Stimulated activated CD4-positive, alpha-beta T cell treated with anti-CD3 and anti-CD28 coated beads, Interleukin-15, amount 100 ng/mL, for 1 hour (primary cell): ENCODE measurements at places on chromosomes 2 and 18.

GRCh38 chr2:235024191-235024860, 72.5 kb downstream of the SH3BP4 start:
- no peak for DNase-seq

DNA sequence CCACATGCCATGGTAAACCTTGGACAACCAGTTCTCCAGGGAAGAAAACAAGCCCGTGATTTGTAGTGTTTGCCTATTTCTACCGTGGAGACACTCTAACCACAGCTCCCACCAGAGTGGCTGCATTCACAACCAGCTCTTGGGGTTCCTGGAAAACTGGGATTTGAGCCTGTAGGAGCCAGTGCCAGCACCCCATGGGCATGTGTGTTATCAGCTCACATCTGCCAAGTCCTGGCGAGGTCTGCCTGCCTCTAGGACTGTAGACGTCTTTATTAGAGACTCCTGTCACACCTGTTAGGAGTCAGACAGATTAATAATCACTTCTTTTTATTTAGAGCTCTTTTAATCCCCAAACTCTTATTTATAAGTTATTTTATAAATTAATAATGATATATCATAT, 41.0 kb downstream of the INPP5D start:
- no peak for DNase-seq

DNA sequence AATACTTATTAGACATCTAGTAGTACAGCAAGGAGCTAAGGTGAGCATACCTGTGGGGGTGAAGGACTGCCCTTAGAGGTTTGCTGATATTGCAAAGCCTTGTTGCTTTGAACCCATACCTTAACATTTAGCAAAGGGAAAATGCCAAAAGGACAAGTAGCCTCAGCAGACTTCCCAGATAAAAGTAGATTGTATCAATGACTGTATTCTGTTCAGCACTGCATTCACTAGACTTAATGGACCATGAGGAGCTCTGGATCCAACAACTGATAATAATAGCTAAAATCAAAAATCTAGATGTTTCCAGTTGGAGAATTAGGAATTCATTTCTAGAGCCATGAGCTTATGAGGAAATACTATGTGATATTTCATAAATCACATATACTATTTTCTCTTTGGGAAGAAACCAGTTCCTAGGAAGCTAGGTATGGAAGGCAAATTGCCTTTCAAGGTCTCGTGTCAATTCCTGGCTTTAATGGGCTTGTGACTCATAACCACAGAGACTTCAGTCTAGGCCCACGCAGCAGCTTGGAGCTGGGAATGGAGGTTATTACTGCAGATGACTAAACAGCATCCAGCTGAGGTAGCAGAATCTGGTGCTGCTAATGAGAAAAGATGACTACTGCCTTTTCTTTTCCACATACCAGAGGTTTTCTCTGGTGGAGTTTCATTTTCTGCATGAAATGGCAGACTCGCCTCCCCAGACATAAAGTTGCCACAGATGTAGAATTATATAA, 191.2 kb upstream of the NABP1 start:
- DNase-seq, result no peak

- DNase-seq, result no peak
These were observed 256.5 kb downstream of the TGIF1 start for GRCh38 chr18:3706279-3707097.

DNA sequence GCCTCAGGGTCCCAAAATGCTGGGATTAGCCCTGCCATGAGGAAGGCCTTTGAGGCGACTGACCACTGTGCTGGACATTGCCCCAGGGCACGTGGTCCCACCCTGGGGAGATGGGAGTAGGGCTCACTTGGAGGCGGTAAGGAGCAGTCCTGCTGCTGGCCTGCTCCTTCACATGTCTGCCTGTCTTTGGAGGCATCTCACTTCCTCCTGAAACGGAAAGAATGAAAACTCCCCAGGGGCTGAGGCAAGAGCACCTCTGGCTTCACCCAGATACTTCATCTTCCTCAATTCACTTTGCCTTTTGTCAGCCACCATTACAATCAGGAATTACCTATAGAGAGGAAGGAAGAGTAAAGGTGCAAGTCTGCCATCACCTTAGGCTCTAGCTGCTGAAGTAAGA, 59.9 kb upstream of the GATA6 start:
- DNase-seq, result no peak

- no peak for DNase-seq
These were observed 77.6 kb upstream of the BCL2L11 start for GRCh38 chr2:111042772-111043771.

- DNase-seq, result no peak
These were observed 217.5 kb downstream of the CYP26B1 start for GRCh38 chr2:71930049-71930681.

- DNase-seq, result no peak
These were observed 8.8 kb upstream of the EXOC6B start for GRCh38 chr2:72834596-72834995.

DNA sequence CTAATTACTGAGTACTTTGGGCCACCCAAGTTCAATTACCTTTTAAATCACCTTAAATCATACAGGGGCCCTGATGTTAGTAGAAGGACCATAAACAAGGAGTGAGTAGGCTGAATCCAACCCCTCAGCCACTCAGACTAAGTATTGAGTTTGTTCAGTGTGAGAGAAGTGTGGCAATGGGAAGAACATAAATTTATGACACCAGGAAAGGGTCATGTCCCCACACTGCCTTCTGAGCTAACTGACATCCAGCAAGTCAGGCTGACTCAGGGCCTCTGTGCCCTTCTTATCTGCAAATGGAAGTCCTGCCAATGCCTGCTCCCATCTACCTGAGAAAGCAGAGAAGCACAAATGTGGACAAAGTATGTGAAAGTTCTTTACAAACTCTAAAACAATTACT, 12.9 kb downstream of the PLEKHM3 start:
- DNase-seq, result no peak

DNA sequence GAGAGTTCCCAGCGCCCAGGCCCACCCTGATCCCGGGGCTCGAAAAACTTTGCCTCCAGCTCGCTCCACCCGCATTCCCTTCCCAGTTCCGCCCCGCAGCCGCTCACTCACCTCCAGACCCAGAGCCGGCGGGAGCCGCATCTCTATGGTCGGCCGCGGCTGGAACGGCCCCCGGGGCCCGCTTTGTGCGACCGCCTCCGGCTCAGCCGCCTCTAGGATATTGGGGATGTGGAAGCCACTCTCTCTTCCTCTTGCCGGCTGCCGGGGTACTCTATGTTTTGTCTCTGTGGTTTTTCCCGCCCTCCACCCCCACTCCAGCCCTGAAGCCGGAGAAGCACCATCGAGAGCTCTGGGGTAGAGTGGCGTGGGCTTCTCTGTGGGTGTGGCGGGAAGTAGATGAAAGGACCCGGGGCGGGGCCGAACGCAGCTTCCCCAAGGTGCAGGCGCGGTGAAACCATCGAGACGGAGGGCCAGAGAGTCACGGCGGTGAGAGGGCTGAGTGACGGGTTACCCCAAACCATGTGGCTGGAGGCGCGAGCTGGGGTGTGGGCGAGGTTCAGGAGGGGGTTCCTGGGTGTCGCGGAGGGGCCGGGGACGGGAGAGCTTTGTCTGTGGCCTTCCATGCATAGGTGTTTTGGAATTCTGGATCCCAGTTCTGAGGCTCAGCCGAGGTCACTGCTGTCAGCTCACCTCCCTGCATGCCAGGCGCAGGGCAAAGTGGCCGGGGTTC, at the start of the genes BCS1L and ZNF142:
Gene BCS1L (plus strand): TSS at position 426 of the 730 bp plus-strand sequence. CDS start 1,305 bp downstream, outside the sequence.
Gene ZNF142 (minus strand): TSS at position 366 of the 730 bp plus-strand sequence. CDS start 3,194 bp downstream, outside the sequence.
- peak; percentile 91 for DNase-seq

GRCh38 chr2:43218702-43219382, 7.6 kb downstream of the ZFP36L2 start:
- DNase-seq, result peak; percentile 53
